ENCODE measurements at places on chromosomes 5 and 9.
A peak's percentile ranks its signal among the peaks of the same experiment; 100 is the strongest.

DNA sequence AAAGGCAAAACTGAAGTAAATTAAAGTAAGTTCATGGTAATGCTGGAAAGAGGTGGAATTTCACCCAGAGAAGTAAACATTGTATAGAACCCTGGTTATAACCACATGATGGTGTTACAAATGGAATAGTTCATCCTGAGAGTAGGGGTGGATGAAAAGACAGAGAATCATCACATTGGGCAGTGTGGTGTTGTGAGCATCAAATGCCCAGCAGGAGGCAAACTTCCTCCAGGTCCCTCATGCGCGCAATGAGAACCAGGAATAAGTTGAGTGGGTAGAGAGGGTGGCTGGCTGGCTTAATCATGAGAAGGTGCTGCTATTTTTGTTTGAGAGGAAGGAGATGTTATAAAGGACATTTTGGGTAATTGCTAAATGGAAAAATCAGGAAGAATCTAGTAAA lies 163.3 kb upstream of the HMHB1 start:
- no peak for DNase-seq

DNA sequence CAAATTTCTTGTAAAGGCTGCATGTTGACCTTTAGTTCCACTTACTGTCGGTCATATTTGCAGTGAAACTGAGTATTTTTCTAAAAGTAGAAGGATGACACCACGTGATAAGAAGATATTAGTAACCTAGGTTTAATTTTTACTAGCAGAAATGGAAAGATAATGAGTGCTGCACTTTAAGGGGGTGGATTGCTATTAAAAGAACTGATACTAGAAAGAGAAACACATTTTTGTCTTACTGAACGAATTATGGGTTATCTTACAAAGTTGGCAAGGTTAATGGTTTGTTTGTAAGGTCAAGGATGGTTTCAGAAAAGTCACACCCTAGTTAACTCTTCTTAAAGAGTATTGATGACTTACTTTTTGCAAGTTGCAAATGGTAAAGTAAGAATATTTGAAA lies 2.4 kb downstream of the MACIR start:
- DNase-seq, result no peak

DNA sequence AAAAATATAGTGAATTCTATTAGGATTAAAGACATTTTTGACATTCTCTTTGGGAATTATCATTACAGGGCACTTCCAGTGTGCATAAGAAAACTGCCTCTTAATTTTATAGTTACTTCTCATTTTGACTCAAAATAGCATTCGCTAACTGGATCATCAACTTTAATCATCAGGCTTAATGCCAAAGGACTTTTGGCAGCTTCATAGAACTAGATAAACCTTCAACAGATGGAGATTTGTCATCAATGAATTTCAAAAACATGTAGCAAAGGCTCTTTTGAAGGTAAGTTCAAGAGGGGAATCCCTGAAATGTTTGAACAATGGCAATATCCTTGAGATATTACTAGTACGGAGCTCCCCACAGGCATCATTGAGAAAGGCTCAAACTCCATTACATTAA lies 447.2 kb downstream of the PDE4D start:
- DNase-seq, result no peak

DNA sequence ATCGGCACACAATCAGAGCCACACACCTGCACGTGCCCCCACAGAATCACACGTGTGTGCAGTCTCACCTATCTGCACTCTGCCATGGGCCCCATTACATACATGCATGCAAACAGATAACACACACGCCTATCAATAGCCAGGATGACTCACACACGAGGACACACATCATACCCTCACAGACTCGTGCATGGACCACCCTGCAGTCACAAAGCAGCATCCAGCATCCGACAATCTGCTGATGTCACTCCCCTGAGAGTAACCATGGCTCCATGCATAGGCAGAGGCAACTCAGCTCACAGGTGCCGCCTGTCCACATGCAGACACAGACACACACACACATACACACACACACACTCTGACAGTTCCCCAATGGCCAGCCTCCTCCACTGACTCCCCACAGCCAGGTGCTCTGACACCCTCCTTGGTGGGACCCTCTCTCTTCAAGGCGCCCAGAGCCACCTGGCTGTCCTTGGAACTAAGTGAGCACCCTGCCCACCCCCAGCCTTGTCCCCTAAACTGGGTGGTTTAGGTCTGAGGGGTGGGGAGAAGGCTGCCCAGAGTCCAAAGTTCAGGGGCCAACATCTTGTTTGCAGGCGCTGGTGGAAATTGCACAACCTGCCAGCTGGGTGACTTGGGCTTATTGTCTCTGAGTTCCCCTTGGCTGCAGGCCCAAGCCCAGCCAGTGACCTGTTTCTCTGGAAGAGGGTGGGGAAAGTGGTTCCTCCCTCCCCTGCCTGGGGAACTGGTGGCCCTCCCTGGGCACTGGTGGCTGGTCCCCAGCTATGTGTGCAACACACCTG lies 34.6 kb upstream of the NEK6 start:
- DNase-seq, result peak; percentile 46

GRCh38 chr5:111765613-111766571 lies 8.9 kb upstream of the NREP start:
- DNase-seq, result no peak

DNA sequence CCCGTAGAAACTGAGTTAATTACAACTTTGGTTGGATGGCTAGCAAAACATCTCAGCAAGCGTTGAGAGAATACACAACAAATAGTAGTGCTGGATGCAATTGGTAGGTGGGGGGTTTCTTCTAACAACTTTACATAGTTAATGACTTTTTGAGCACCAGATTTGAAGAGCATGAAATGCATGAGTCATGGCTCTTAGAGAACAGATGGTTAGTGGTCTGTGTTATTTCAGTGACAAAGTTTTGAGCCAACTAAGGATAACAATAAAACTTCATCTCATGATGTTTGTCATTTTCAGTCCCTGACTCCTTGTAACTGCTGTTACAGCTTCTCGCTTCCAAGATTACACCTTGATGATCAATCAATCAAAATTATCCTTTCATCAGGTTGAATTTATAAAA lies 399.0 kb upstream of the BRINP1 start:
- DNase-seq, result no peak

- peak; percentile 43 for DNase-seq
Observed at GRCh38 chr5:126455728-126456127, 32.5 kb downstream of the GRAMD2B start.

- no peak for DNase-seq
Observed at GRCh38 chr5:62708481-62709325, 130.1 kb downstream of the LRRC70 start.

DNA sequence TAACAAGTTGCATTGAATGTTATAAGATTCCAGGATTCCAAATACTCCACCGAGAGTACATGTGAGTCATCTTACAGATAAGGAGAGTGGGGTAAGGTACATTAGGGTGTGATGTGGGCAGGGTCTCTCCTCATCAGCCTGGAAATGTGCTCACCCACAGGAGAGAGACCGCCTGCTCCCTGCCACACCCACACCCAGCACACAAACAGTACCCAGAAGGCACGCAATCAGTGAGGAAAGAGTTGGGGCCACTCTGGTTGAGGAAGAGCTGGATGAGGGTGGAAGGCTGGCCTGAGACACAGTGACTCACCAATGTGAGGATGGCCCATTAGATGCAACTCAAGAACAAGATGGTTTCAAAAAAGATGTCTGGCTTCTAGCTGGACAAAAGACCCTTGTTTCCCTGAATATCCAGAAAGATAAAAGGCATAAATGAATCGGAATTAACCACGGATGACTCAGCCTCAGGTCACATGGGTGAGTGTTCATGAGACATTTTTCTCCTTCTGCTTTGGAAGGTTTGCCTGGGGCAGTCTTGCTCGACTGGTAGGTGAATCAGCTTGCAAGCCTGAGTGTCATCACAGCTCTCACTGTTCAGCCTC lies 51.1 kb upstream of the LHFPL2 start:
- peak; percentile 95 for DNase-seq

- DNase-seq, result no peak
Observed at GRCh38 chr9:77892171-77892570, 139.4 kb downstream of the GNAQ start.

DNA sequence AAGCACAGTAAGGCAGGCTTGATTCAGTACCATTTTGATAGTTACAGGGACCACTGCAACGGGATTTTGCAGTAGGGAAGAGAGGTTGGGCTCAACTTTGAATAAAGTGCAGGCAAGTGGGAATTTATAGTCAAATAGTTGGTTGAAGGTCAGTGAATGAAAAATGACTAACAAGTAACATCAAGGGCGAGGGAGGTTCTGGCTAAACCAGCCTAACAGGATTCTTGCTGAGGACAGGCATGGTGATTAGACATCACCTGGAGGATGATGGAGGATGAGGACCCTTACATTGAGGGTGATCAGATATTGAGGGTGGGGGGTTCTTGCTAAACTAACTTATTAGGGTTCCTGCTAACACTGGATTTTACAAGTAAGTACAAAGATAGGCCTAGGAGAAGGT lies 66.1 kb upstream of the SMC5 start:
- DNase-seq, result no peak

- no peak for DNase-seq
Observed at GRCh38 chr5:123117989-123118388, 28.9 kb downstream of the PRDM6 start.

DNA sequence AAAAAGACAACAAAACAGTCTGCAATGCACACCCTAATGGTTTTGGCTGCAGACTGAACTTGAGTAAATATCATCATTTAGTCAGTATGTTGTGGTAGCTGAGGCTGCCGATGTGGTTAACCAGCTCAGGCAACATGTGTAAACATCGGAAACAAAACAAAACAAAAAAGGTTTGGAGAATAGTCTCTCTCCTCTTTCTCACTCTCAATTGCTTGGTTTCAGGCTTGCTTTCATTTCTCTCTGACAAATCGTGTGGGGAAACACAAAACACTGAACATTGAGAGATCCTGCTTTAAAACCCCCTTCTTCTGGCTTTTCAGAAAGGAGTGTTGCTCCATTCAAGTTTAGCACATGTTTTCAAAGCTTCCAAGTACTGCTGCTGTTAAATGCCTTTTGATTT lies 453.3 kb downstream of the BNC2 start:
- DNase-seq, result peak; percentile 86

GRCh38 chr5:81631124-81631523 lies 119.8 kb downstream of the SSBP2 start:
- no peak for DNase-seq

GRCh38 chr9:123528501-123528900 lies 172.5 kb downstream of the CRB2 start:
- no peak for DNase-seq

DNA sequence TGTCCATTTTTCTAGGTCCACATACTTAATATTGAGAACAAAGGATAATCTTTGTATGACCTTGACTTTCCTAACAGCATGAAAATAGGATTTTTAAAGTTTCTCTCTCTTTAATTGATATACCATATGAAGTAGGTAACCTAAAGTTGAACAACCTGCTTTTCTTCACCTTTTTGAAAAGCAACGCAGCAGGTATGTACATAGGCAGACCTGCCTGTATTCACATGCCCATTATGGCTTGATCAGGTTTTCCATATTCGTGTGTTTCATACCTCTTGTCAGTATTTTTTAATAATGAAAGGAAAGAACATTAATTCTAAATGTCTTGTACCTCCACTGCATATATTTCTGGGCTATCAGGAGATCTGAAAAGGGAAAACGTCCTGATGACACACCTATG lies 1.5 kb upstream of the ADAMTSL1 start:
- DNase-seq, result no peak

DNA sequence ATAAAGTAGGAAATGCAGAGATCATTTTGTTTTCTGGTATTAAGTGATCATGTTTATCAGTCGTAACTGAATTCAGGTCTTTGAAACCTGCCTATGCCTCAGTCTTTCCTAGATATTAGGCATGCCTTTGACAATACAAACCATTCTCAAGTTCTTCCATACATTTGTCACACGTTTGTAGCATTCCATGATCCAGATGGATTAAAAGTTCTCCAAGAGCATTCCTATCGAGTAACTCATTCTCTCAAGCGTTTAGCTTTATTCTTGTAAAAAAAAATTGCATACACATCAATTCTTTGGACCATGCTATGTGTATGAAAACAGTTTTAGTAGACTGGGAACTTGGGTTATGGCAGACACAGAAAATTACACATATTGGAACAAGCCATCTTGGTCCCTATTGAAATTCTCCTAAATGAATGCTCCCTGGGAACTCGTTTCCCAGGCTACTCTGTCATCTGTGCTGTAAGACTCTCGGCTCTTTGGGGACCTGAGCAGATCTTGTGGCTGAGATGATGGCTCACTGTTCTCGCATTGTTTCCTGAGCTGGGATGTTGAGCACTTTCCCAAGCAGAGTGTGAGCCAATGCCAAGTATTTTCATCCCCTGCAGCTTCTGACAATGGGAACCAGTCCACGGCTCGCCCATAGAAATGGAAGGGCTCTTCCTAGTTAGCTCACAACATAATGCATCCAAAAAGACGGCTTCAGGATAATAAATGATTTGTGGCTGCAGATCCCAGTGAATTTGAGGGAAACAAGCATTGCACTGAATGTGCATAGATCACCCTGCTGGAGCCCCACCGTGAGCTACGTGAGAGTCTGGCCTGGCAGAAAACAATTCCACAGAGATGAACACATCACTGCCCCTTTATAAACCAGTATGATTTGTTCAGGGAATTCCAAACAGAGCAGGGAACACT lies 230.2 kb downstream of the IRX1 start:
- no peak for DNase-seq

- no peak for DNase-seq
Observed at GRCh38 chr9:550333-550732, 291.2 kb upstream of the DMRT1 start.

DNA sequence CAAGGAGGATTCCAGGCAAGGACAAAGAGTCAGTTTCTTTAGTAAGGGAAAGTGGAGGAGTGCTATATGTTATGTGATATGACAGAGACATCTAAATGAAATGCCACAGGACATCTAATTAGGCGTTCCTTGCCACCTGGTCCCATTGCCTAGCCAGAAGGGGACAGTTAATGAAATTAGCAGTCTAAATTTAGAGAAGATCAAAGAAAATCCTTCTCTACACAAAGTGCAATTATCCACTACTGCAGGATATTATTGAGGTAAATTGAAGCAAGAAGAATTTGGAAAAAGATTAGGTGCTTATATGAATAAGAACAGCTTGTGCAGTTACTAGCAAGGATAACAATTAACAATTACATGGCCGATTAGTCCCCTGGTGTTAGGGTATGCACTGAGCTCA lies 495.3 kb upstream of the NMUR2 start:
- no peak for DNase-seq

- no peak for DNase-seq
Observed at GRCh38 chr5:80566711-80567259, 3.3 kb downstream of the ANKRD34B start.

Measured in EH (cell line).